ENCODE measurements at places on chromosomes 11 and 22.

GRCh38 chr22:20423906-20424551 lies 13.6 kb downstream of the SCARF2 start:
- no peak for DNase-seq

- no peak for DNase-seq
These were observed 161.6 kb upstream of the BDNF start for GRCh38 chr11:27861706-27862430.

DNA sequence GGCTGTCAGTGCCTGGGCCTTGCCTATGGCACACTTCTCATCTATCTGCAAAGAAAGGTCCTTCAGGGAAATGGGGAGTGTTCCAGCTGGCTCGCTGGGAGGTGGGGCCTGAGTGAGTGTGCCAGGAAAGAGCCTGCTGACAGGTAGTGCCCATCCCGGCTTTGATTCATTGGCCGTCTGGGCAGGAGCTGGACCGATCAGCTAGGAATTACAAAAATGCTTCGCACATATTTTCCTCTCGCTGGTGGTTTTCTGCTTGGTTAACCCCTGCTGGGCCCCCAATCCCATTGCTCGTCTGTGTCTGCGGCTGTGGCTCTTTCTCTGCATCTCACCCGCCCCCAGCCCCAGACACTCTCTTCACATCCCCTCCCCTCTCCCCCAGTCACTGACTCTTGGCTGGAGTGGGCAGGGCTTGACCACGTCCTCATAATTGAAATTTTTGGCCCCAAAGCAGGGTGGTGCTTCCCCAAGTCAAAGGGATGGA lies 10.8 kb downstream of the LIF start:
- no peak for DNase-seq

DNA sequence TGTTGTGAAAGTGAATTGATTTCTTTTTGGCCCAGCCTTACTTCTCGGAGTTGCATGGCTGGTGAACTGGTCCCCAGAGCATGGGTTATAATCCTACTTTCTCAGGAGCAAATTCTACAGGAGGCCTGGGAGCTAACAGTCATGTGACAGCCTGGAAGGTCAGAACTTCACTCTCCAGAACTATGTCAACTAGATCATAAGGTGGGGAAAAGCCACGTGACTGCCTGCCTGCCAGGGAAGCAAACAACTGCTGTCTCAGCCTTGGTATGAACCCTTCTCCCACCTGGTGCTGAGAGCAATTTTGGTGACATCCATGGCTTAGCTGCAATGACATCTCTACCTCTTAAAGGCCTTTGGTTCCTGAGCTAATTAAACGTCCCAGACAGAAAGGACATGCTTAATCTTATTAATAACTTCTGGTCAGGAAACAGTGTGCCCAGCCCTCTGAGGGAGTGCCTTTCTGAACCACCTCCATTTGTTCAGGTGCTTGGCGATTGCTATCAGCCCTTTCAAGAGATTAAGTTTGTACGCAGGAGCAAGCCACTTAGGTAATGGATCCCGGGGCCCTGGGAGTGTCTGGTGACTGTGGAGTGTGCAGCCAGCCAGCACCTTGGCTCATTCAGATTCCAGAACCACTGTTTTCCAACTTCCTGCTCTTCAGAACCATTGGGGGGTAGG lies 1.4 kb upstream of the CREB3L1 start:
- DNase-seq = no peak

DNA sequence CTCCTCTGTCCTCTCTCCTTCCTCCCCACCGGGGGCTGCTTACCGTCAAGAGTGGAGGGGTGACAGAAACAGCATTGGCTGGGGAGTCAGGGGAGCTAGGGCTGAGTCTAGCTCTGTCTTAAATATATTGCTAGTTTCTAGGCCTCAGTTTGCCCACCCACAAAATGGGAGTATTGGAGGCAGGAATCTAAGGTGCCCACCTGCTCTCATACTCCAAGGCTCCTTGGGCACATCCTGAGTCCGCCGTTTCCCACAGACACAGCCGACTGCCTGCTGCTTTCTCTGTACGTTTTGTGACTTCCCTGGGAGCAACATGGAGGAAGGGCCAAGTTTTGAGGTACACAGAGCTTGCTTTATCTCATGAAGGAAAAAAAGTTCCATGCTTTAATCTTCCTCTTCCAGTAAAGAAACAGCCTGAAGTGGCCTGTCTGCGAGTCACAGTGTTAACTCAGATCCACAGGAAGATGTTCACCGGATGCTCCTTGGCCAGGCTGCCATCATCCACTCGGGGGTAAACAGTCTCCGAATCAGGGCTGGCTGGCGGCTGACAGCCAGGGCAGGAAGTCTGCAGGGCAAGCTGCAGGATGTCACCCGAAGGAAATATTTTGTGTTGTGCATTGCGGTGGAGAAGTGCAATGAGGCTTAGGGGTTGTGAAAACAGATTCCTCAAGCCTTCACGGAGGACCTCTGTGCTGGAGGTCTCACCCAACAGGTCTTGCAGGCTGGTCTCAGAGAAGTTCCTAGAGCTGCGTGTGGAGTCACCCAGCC lies 11.0 kb upstream of the CERK start:
- DNase-seq = no peak

GRCh38 chr22:48432781-48433518 lies 1394.7 kb downstream of the BRD1 start:
- DNase-seq = no peak

DNA sequence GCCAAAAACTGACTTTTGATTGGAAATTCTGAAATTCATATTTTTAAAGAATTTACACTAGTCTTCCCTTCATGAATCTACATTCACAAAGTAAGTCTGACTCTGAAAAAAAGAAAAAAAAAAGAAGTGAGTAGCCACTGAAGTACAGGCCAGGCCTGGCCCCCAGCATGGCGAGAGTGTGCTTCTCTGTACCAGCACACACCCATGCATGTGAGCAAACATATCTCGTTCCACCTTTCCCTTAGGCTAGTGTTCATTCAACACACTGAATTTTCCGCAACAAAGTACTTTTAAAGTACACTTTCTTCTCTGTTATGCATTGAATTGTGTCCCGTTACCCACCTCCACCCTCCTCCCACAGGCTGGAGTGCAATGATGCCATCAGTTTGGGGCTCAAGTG lies 4.5 kb downstream of the C11orf16 start:
- DNase-seq = no peak

- no peak for DNase-seq
These were observed 929.0 kb upstream of the FAT3 start for GRCh38 chr11:91295591-91295990.

- no peak for DNase-seq
These were observed 8.1 kb upstream of the TOP3B start for GRCh38 chr22:21990445-21991303.

DNA sequence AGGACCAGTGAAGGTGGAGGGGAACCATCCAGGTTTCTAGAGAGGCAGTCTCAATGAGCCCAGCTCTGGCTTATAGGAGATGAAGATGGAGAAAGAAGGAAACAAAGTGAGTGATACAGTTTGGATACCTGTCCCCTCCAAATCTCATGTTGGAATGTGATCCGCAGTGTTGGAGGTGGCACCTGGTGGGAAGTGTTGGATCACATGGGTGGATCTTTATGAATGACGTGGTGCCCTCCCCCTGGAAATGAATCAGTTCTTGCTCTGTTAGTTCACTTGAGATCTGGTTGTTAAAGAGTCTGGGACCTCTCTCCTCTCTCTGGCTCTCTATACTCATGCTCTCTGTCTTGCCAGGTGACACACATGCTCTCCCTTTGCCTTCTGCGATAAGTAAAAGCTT lies 393.1 kb upstream of the NARS2 start:
- no peak for DNase-seq

GRCh38 chr11:67639438-67639859 lies at the start of gene TBX10:
TSS of gene TBX10 (minus strand) at chr11:67639763. CDS start at chr11:67639472, 291 bp downstream.
- no peak for DNase-seq

DNA sequence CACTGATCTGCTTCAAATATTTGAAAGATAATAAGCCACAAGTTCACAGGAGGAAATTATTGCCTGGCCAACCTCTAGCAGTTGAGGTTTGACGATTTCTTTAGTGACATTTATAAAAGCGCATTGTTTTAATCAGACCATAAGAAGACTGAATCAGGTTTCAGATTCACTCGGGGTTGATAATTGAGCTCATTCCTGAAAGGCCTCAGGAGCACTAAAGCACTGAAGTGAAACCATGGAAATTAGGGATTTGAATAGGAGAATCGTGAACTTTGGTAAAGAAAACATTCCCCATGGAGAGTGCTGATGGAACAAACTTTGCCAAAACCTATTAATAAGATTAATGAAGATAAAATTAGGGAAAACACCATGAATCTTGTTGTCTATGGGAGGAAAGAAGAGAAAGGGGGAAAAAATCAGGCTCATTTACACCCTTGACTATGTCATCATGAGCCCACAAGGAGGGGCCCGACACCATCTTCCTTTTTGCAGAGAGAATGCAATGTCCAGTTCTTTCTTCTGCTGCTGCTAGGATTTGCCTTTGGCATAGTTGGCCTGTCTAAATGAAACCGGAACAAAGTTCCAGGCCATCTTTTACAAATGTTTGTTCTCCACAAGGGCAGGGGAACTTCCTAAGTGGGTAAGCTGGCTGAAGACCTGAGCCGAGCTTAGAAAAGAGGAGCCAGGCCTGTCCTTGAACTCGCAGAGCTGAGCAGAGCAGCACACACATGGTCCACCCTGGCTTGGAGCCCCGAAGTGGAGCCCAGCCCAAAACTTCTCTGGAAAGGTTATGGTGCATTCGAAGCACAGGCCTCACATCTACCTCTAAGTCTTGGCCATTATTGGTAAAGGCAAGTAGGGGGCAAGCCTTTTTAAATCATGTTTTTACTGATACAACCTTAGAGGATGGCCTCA lies 56.1 kb upstream of the EIF3M start:
- no peak for DNase-seq

GRCh38 chr11:109510316-109510715 lies 88.3 kb downstream of the C11orf87 start:
- DNase-seq = no peak

- no peak for DNase-seq
These were observed 1.6 kb upstream of the CEP295 start for GRCh38 chr11:93659841-93660240.

GRCh38 chr11:64165481-64165841 lies 452 bp downstream of the MACROD1 start:
- DNase-seq = no peak

- no peak for DNase-seq
These were observed 53.2 kb upstream of the EHF start for GRCh38 chr11:34567733-34568132.

DNA sequence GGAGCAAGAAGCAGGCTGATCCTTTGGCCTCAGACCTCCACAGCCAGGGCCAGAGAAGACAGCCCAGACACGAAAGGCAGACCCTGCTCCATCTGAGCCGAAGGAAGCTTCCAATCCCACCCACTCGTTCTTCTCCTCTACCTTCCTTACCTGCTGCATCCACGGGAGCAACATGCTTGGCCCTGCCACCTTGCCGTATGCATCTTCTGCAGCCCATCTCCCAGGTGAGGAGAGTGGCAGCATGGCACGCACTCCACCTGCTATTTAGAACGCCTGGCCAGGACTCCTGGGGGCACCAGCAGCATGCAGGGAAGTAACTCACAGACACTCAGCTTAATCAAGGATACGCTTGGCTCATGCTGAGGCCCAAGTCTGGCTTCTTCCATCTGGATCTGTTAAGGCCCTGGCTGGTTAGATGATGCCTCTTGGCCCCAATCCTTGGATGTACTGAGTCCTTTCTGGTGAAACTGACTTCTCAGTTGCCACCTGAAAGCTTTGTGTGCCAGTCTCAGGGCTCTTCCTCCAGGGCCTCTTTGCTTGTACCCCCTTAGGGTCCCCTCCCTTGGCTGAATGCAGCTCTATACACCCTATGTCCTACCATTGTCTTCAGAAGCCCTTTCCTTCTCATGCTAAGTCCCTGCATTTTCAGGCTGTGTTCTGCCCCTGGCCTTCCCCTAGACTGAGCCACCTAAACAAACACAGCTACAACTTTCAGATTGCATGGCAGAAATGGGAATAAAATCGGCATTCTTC lies 604.9 kb downstream of the BUD13 start:
- no peak for DNase-seq

GRCh38 chr11:114121804-114122504 lies 62.4 kb downstream of the ZBTB16 start:
- no peak for DNase-seq

DNA sequence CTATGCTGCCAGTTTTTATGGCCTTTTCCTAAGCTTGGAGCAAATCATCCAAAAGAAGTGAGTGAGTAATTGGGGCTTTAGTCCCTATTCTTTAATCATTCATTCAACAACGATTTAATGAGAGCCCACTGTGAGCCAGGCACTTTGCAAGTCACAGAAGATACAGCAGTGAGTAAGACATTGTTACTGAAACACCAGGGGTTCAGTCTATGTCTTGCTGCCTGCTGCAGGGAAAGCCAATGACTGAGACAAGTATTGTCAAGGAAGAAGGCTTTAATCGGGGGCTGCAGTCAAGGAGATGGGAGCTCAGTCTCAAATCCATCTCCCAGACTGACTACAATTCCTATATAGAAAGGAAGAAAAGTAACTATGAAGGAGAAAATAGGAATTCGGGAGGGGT lies 228.3 kb downstream of the FAM181B start:
- DNase-seq = no peak

- no peak for DNase-seq
These were observed 7.4 kb downstream of the KCNC1 start for GRCh38 chr11:17742019-17742418.

- no peak for DNase-seq
These were observed 162.8 kb upstream of the SNX19 start for GRCh38 chr11:131079036-131079435.

- no peak for DNase-seq
These were observed 6.4 kb upstream of the RCOR2 start for GRCh38 chr11:63923319-63923718.

DNA sequence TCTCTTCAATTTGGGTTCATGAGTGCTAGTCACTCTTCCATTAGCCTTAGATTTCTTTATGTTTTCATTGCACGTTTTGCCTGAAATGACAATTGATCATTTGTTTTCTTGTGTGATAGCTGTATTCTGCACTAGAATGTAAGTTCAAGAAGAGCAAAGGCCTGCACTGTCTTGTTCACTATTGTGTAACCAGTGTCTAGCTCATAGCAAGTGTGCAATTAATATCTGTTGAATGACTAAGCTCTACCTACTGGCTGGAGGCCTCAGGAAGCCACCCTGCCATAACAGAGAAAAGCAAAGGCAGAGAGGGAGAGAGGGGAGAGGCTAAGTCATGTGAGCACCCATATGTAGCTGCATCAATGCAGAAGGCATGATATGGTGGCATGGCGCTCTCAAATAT lies 292.8 kb upstream of the SYN3 start:
- no peak for DNase-seq

DNA sequence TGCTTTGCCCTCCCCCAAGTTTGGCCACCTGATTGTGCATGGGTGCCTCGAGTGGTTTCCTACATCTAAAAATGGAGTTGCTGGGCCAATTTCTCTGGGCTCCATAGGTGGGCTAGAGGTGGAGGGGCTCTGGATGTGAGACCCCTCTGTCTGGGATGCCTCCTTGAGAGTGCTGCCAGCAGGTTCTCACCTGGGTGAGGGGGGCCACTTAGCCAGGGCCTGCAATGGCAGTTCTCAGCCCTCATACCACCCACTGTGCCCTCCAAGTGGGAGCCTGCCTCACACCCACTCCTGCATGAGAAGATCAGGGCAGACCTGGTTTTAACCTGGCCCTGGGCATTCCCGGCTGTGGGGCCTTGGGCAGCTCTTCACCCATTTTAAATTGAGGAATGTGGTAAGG lies 83.9 kb downstream of the CABIN1 start:
- no peak for DNase-seq

Data from hematopoietic multipotent progenitor cell treated with erythropoietin and hydrocortisone succinate and interleukin-3 and kit ligand, for 17 days (in vitro differentiated cells).